Activated T-helper 1 cell treated with Interleukin-2 at 50 U/mL for 16 hours (primary cell): ENCODE measurements at places on chromosomes 2 and 18.

GRCh38 chr2:56314796-56315195 lies 131.0 kb downstream of the CCDC85A start:
- DNase-seq: no peak

GRCh38 chr18:74613381-74613780 lies 15.7 kb downstream of the ZNF407 start:
- no peak for DNase-seq

GRCh38 chr2:53765767-53766166 lies 1.8 kb upstream of the CHAC2 start:
- no peak for DNase-seq

DNA sequence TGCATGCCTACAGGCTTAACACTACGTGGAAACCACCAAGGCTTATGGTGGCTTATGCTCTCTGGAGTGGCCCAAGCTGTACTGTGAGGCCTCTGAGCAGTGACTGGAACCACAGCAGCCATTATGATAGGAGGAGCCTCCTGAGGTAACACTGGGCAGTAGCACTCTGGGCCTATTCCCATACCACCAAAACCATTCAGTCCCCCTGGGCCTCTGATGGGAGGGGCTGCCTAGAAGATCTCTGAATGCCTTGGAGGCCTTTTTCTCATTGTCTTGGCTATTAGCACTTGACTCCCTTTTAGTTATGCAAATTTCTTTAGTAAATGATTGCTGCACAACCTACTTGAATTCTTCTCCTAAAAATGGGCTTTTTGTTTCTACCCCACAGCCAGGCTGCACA lies 985.0 kb downstream of the DPP10 start:
- DNase-seq: no peak

- no peak for DNase-seq
These were observed 995 bp upstream of the RTN4 start for GRCh38 chr2:55051026-55051866.

DNA sequence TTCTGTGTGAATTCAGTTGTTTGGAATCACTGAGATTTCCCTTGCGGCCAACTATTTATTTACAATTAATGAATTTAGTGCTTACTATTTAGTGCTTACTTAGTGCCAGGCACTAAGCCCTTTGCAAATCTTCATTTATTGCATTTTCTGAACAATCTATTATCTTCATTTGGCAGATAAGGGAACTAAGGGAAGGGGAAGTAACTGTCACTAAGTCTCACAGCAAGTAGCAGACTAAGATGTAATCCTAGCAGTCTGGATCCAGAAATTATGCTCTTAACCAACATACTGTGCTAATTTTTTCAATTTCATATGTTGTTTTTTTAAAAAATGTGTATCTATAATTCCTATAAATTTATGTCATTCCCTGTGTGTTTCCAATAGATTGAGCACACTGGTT lies 214.4 kb upstream of the EPC2 start:
- no peak for DNase-seq

DNA sequence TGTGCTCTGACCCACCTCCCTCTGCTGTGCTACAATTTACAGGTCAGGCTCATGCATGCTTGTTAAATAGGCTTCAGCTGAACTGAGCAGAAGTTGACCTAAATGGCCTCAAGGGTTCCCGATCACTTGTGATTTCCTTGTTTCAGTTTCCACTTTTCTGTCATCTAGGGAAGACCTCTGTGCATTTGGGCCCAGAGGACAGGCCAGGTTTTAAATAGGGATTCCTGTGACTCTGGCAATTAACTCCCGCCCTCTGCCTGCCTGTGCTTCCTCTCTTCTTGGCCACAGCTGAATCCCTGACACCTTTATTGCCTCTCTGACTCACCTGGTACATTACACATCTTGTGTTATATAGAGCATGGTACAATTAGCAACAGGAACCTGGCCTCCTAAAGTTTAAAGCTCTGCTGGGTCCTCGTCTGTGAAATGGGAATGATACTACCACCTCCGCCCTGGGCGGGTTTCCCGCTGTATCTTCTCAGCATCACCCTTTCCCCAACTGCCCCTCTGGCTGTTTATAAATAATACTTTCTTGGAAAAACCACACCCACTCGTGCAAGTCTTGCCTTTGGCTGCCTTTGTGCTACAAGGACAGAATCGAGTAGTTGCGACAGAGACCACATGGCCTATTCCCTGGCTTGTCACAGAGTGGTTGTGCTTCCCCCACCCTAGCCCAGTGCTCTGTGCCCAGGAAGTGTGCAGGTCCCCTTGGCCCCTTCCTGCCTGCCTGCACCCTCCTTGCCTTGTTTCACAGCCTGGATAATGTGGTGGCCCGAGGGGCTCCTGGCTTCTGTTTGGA lies 7.9 kb downstream of the CABLES1 start:
- no peak for DNase-seq

DNA sequence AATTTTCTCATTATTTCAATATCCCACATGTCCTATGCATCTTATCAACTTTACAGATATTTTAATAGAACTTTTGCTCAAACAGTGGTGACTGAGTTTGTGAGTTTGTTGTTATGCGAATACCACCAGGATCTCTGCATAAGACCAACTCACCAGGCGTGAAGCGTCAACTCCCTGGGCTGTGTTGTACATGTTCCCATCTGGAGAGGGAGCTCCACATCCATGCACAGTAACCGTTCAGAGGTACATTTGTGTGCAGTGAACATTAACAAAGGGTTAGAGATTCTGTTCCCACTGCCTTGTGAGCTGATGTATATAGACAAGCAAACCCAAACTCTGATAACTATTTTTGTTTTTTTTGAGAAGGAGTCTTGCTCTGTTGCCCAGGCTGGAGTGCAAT lies 188.7 kb downstream of the MYT1L start:
- no peak for DNase-seq

- no peak for DNase-seq
These were observed 15.2 kb downstream of the G6PC2 start for GRCh38 chr2:168916331-168916675.

- no peak for DNase-seq
These were observed 47.1 kb upstream of the CREB1 start for GRCh38 chr2:207482630-207483029.

DNA sequence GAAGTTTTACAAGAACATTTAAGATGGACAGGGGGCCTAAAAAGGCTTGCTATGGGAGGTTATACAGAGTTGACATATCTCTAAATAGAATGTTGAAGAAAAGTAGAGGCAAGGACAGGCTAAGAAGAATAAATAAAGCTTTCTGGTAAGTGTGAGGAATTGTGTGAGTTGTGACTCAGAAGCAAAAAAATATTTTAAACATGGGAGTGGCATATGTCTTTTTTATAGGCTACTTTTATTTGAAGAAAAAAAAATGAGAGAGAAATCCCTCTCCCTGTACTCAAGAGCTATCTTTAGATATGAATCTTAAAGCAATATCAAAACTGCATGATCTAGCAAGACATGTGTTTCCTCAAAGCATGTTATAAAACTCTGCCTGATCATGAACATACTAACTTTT lies 41.1 kb downstream of the RAB3GAP1 start:
- no peak for DNase-seq

GRCh38 chr18:9328776-9329175 lies 5.8 kb upstream of the TWSG1 start:
- no peak for DNase-seq

DNA sequence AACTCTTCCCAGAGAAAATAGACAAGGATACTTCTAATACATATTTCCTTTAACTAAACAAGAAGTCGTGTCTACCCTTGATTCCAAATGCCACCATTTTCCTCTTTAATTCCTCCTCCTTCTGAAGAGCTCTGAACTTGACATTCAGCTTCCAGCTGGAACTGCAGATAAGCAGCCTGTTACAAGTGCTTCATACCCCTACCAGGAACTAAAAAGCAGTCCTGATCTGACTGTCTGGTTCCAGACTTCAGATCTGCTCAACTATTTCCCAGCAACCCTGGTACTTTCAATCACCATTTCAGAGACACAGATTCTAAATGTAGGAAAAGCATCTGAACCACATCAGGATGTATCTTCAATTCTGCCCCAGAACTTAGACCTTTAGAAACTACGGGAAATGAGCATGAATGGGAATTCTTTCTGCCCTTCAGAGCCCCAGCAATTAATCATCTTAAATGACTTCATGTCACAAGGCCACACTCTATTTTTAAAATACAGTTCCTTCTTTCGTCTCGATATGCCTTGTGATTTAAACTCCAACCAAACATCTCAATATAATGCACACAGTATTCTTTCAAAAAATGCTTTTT lies 159.5 kb downstream of the L3MBTL4 start:
- DNase-seq: no peak

DNA sequence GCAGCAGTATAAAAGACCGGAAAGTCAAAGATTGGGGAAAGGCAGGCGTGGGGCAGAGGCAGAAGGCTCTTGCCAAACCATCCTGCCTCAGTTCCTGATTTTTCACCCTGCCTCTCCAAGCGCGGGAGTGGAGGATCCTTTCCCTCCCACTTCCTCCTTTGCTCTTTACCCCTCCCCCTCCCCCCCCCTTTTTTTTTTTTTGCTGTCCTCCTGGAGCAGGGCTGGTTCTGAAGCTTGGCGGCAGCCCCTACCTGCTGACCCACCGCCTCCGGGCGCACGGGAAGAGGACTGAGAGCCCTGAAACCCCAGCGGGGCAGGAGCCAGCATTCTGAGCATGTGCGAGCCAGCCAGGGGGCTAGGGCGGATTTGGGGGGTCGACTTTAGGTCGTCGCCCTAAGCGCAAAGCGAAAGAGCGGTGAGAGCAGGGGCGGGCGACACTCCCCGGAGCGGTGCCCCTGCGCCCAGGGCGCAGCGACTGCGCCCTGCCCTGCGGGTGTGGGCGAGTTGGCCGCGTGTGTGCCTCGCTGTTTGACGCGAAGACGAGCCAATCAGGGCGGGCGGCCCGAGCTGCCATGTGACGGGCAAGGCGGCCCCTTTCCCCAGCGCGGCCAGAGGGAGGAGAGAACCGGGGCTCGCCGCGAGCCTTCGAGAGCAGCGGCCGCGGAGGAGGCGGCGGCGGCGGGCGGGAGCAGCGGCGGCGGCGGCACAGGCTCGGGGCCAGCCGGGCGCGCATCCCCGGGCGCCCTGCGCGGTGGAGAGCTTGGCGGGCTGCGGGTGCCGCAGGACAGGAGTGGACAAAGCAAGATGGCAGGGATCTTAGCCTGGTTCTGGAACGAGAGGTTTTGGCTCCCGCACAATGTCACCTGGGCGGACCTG lies at the start of gene CERS6:
CERS6 (plus strand) TSS at position 628 of the 876 bp plus-strand sequence; CDS start at position 805, 177 bp downstream.
- peak; percentile 45 for DNase-seq

- no peak for DNase-seq
These were observed 48.9 kb upstream of the ATG16L1 start for GRCh38 chr2:233202531-233202944.

DNA sequence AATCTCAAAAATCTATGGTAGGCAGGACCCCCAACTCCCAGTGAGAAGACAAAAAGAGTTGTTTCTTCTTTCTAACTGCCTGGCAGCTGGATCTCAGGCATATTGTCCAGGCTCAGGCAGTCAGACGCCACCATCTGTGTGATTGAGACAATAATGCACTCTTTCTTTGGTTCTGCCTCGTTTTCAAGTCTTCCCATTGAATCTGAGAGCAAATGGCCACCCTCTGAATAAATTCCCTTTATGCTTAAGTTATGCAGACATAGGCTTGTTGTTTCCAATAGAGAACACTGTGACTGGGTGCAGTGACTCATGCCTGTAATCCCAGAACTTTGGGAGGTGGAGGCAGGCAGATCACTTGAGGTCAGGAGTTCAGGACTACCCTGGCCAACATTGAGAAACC lies 15.3 kb upstream of the CD207 start:
- DNase-seq: no peak

DNA sequence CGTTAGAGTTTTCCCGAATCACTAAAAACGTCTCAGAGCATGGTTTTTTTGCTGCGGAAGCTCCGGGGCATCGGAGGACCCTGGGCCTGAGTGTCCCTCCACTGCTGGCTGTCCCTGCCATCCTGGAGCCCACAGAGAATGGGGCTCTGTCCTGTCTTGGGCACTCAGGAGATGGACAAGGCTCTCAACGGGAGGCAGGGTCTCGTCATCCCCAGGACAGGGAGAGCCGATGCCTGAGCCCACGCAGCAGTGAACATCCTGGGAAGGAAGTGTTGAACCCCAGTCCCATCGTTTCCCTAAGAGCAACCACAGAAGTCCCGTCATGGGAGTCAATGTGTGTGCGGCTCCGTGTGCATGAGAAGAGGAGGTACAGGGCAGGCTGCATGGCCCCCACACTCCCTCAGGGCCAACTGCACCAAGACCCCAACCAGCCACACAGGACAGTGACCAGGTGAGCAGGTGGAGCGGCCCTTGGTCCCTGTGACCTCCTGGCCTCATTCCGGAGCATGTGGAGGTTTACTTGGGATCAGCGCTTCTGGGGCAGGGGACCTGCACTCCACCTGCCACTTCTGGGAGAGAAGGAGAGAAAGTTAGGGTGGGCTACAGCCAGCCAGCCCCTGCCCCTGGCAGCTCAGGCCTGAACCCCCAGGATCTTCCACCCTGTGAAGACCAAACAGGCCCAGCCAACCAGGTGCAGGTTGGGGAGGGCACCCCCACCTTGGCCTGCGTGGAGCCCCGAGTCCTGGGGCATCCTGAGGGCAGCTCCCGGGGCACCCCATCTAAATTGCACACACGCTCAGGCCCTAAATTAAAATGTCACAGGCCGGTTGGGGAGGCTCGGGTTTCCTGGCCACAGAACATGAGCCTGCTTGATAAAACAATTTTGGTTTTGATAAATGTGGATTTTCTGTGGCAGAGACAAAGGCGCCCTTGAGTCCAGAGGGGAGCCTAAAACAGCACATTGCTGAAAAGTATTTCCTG lies 3.1 kb upstream of the SNED1 start:
- no peak for DNase-seq

- DNase-seq: peak; percentile 44
These were observed 246.3 kb downstream of the TNS1 start for GRCh38 chr2:217756375-217757107.

- no peak for DNase-seq
These were observed 29.5 kb upstream of the DPP4 start for GRCh38 chr2:162103443-162104009.

- DNase-seq: no peak
These were observed 36.6 kb downstream of the ODC1 start for GRCh38 chr2:10411557-10411956.

GRCh38 chr2:181047829-181048228 lies 67.4 kb downstream of the UBE2E3 start:
- DNase-seq: no peak

DNA sequence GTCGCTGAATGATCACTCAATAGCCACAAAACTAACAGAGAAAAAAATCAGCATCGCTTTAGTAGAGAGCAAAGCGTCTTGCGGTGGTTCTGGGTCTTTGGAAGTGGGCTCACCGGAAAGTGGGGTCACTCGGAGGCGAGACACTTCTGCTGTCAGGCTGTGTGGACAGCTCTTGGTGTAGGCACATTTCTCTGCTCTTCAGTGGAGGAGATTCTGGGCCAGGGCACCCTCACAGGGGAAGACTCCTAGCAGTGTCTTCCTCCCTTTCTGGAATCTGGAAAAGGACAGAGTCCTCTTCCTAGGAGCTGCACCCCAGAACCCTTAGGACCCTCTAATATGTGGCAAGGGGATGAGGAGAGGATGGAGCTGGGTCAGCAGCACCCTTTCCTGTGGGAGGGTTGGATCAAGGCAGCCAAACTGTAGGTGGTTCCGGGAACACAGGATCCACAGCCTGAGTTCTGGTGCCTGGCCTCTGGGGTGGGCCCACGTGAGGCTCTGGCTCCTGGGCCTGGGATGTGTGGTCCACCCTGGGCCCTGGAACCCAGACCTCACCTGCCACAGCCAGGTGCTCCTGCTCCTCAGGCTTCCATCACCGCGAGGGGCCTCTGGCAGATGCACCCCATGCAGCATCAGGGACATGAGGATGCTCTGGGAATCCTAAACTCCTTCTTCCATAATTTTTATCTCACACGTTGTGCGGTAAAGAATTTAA lies 25.1 kb downstream of the GPR35 start:
- DNase-seq: no peak

- no peak for DNase-seq
These were observed 45.6 kb downstream of the RAB27B start for GRCh38 chr18:54873884-54874255.
